ENCODE measurements at places on chromosomes 3 and 15.

- DNase-seq: no peak
Measured at GRCh38 chr15:52717481-52717880, 38.3 kb upstream of the ATOSA start.

DNA sequence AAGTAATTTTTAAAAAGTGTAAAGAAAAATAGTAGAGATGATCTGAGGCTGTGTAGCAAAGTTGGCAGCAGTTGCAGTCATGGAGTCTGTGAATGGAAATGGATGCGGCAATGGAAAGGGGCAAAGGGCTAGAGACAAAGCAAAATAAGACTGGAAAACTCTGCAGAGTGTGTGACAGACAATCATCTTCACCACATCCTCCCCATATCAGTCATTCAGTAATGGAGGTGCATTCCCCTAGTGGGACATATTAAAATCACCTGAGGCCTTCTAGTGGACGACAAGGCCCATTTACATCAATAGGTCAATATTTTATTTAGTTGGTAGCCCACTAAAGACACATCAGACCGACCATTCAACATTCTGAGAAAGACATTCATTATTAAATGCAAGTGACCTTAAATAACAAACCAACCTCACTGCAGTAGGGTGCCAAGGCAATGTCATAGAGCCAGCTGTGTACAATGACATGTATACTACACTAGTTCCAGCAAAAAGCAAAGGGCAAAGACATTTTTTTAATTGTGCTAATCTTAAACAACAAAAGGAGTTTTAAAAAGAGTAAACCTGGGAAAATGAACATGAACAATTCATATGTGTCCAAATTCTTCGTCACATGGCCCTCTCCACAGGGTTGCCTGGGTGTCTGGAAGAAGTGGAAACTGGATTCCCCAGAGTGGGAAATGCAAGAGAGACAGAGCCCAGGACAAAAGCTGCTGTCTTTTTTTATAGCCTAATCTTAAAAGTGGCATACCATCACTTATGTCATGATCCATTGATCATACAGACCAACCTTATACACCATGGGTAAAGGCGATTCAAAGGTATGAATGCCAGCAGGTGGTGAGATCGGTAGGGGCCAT lies 15.6 kb upstream of the RAP2B start:
- DNase-seq: no peak

DNA sequence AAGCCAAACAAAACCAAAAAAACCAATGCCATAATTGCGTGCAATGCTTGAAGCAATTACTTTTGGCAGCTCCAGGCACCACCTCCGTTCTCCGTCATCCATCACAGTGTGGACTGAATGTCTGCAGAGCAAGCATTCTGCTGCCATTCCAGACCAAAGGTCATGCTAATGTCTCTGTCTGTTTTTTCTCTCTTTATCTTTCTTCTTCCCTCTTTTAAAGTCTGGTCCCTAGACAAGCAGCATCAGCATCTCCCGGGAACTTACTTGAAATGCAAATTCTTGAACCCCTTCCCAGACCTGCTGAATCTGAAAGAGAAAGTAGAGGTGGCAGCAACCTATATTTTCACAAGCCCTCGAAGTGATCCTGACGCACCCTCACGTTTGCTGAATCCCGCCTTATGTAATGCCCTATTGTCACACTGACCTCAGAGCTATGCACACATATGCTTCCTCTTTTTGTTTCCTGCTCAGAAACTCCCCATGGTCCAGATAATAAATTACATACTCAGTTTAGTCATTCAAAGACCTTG lies 297.3 kb upstream of the PROK2 start:
- DNase-seq: peak; percentile 75

DNA sequence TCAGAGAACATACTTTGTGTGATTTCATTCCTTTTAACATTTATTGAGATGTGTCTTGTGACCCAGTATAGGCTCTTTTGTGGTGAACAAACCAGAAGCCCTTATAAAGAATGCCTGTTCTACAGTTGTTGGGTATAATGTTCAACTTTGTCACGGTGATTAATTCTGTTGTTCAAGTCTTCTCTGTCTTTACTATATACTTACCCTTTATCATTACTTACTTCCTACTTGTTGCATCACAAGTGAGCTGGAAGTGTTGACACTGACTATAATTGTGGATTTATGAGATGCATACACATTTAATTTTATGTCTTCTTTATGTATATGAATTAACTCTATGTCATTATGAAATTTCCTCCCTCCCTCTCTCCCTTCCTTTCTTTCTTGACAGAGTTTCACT lies 59.7 kb upstream of the TBL1XR1 start:
- DNase-seq: no peak
